Activated naive CD4-positive, alpha-beta T cell treated with anti-CD3 and anti-CD28 coated beads, Interleukin-2, amount 50 U/mL, for 72 hours (primary cell): ENCODE measurements at places on chromosomes 7 and 10. TPM values are rescaled to one million over a fixed set of nuclear protein-coding genes. Genes with fewer than 3 reads are reported as not detected.

GRCh38 chr7:157751406-157751805 is 414.6 kb downstream of the DNAJB6 start:
- no peak for DNase-seq

- no peak for DNase-seq
Observed at GRCh38 chr10:128687408-128687807, 561.2 kb upstream of the MKI67 start.

Gene SLC16A9
- 0.07 TPM for total RNA-seq

Gene NRCAM
- 0.09 TPM for total RNA-seq

Gene CHAT
- not detected for total RNA-seq

- DNase-seq = no peak
Observed at GRCh38 chr7:140977741-140978140, 37.0 kb downstream of the MRPS33 start.

Gene KIAA1549
- 1.1 TPM for total RNA-seq

DNA sequence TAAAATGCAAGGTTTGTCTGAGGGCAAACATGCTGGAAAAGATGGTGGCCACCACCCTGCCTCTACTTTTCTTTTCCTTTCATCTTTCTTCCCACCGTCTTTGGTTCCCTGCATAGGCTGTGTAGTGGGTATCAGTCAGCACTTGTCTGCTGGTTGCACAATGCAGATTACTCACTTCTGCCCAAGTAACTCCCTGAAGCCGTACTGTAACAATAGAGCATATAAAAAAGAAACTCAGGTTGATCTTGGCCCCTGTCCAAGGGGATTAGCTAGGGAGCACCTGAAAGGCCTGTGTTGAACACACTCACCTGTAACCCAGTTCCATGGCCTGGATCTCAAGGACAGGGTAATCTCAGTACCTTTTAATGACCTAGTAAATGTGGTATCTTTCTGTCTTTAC is 533.0 kb upstream of the GALNT17 start:
- DNase-seq = no peak

DNA sequence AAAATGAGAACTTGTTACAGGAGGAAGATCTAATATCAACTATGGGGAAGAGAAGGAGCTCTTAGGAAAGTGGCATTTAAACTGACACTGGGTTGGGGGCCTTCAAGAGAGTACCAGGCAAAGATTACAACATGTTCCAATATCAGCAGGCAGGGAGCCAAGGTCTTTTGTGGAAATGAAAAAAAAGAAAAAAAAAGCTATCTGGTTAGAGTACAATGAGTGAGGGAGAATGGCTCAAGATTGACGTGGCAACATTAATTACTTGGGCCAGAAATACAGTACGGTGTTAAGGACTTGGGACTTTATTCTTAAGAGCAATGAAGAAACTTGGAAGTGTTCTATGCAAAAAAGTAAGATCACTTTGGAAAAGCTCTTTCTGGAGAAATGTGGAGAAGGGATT is 132.3 kb upstream of the CDK1 start:
- no peak for DNase-seq
